IgD-negative memory B cell (primary cell): ENCODE measurements at places on chromosomes 11 and 22. TPM values are rescaled to one million over a fixed set of nuclear protein-coding genes. Genes with fewer than 3 reads are reported as not detected.

NCAPD3 gene
- 8.1 TPM for polyA plus RNA-seq

CFAP300 gene
- polyA plus RNA-seq, result not detected

SEPTIN5 gene
- 0.43 TPM for polyA plus RNA-seq

SSTR3 gene
- polyA plus RNA-seq, result 0.95 TPM

APOBEC3A gene
- polyA plus RNA-seq, result not detected

TBX10 gene
- not detected for polyA plus RNA-seq

IL10RA gene
- polyA plus RNA-seq, result 97.1 TPM

TSPAN32 gene
- 7.1 TPM for polyA plus RNA-seq

NAALADL1 gene
- polyA plus RNA-seq, result 21.5 TPM

PDGFB gene
- polyA plus RNA-seq, result 0.24 TPM

FAM180B gene
- not detected for polyA plus RNA-seq

TBC1D10A gene
- 44.0 TPM for polyA plus RNA-seq

OR5B21 gene
- not detected for polyA plus RNA-seq

RFPL2 gene
- not detected for polyA plus RNA-seq

SLN gene
- polyA plus RNA-seq, result not detected

HEPACAM gene
- not detected for polyA plus RNA-seq

DUSP8 gene
- polyA plus RNA-seq, result 1.2 TPM

ASCC2 gene
- 58.5 TPM for polyA plus RNA-seq
